ENCODE measurements at places on chromosomes 6 and 20.

GRCh38 chr6:11085758-11086435 lies 7.7 kb upstream of the SMIM13 start:
- DNase-seq = no peak

DNA sequence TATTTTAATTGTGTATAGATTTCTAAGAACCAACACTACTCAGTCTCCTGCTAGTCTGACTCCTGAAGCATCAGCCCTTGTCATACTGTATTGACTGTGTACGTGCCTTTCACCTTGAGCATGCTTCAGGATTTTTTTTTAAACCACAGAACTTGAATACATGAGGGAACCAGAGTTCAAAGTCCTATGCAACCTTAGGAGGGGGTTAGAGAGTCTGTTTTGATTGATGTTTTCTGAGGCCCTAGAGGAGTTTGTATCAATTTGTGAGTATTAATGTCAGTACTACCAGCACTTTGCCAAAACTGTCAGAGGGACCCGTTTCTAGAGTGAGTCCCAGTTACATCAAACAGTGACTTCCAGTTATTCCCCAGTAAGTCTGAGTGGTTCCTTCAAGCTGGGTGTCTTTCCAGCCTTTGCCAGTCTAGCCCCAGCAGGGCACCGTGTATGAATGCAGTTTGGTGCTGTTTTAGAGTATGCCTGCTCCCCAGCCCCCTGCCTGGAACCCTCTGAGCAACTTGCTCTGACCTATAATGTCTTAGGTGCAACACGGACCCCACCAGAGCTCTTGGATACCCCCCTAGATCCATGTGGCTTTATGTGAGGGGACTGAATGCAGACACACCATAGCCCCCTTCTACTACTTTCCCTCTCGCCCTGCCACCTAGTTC lies 8.5 kb downstream of the TP53INP2 start:
- DNase-seq = no peak

- DNase-seq = no peak
These were observed 78.2 kb upstream of the EEF1E1 start for GRCh38 chr6:8180327-8181159.

DNA sequence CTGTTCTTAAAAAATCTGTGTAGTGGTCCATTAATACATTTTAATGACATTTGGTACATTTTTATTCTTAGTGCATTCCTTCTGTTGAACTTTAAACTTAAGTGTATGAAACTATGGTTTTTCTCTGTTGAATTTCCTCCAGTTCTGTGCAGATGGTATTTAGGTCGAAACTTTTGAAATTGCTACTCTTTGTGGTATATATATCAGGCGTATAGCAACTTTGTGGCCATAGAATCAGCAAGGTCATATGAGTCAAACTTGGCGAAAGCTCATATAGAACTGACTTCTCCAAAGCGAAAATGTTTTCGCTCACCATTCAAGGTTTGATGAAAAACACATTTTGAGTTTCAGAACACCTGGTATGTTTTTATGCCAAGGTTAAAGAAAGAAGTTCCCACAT lies 93.7 kb downstream of the MAP3K4 start:
- no peak for DNase-seq

GRCh38 chr6:88263591-88263990 lies 97.4 kb upstream of the CNR1 start:
- no peak for DNase-seq

GRCh38 chr20:46701556-46701955 lies 7.9 kb upstream of the SLC2A10 start:
- no peak for DNase-seq
